Activated T-cell treated with anti-CD3 and anti-CD28 coated beads, Interleukin-2, amount 50 U/mL, for 72 hours (primary cell): ENCODE measurements at places on chromosomes 1 and 21.

DNA sequence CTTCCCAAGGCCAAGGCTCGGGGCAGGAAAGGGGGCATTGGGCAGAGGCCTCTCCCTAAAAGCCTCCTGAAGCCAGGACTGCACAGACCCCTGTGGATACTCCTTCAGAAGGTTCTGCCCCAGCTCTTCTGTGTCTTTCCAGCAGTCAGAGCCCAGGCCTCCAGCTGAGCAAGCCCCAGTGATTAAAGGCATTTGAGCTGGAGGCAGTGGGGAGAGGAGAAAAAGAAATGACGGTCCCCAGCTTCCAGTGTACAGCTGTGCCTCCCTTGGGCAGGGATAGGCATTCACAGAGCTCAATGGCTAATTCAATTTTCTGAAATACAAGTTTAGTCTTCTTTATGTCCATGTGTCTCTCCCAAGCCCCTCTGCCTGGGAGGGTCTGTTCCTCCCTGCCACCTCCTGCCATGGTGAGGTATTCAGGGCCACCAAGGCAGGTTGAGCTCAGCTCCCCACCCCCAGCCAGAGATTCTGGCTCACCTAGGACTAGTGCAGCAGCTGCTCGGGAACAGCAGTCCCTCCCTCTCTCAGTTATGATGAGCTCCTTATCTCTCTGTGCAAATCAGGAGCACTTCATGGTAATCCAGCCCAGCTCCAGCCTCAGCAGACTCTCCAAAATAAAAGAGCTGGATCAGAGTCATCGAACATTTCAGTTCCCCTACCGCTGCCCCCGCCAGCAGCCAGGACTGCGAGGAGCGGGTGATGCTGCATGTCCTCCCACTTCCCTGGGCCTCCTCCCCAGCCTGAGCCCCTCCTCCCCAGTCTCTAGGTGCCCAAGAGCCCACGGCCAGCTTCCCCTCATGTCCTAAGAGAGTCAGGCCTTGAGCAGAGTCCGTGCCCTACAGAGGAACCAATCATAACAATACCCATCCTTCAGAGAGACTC is 208.4 kb upstream of the ZC3H12A start:
- peaks cover 14% of the 10 kb centered on the region for H3K27me3 ChIP-seq
- no peaks in the 10 kb centered on the region for H3K36me3 ChIP-seq
- H3K27ac ChIP-seq, result no peak overlapping the region
- DNase-seq, result no peak
- H3K4me3 ChIP-seq, result no peak overlapping the region

GRCh38 chr21:39613041-39613934 is 548 bp downstream of the B3GALT5 start:
- DNase-seq, result no peak
- no peaks in the 10 kb centered on the region for H3K4me1 ChIP-seq
- no peak overlapping the region for H3K27ac ChIP-seq
- H3K27me3 ChIP-seq, result peaks cover 43% of the 10 kb centered on the region

DNA sequence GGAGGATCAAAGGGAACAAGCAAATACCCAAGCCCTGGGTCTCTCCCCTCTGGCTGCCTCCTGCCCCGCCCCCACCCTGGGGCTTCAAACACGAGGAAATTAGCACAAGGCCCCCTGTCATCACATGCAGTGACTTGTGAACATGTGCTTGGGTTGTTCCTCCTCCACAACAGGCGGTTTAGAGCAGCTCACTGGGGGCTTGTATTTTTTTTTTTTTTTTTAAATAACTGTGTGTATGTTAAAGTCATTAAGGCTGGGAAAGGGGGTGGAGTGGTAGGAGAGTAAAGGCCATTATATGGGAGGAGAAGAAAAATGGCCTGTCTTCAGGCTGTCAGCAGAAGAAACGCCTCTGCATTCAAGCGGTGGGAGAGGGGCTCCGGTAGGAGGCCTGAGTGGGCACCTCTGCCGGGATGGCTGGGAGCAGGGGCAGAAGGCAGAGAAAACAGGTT is 64.2 kb downstream of the PLXNA2 start:
- no peak overlapping the region for H3K27ac ChIP-seq
- H3K4me3 ChIP-seq, result no peak overlapping the region
- H3K27me3 ChIP-seq, result no peaks in the 10 kb centered on the region
- peaks cover 6% of the 10 kb centered on the region for H3K4me1 ChIP-seq
- no peaks in the 10 kb centered on the region for H3K36me3 ChIP-seq

GRCh38 chr1:192697771-192698170 is 61.8 kb downstream of the RGS13 start:
- peaks cover under 1% of the 10 kb centered on the region for H3K36me3 ChIP-seq
- DNase-seq, result no peak
- H3K27ac ChIP-seq, result no peak overlapping the region
- peaks cover 6% of the 10 kb centered on the region for H3K4me1 ChIP-seq
- H3K4me3 ChIP-seq, result no peak overlapping the region

GRCh38 chr1:234488054-234489006 is 9.4 kb upstream of the TARBP1 start:
- H3K27ac ChIP-seq, result peak overlapping the region; percentile 89
- H3K4me1 ChIP-seq, result peaks cover 46% of the 10 kb centered on the region
- H3K27me3 ChIP-seq, result peaks cover 12% of the 10 kb centered on the region
- H3K4me3 ChIP-seq, result peak overlapping the region; percentile 73
- no peaks in the 10 kb centered on the region for H3K36me3 ChIP-seq
